ENCODE measurements at places on chromosomes 1 and 21.

- DNase-seq, result no peak
Observed at GRCh38 chr1:41689558-41689981, 205.1 kb upstream of the EDN2 start.

DNA sequence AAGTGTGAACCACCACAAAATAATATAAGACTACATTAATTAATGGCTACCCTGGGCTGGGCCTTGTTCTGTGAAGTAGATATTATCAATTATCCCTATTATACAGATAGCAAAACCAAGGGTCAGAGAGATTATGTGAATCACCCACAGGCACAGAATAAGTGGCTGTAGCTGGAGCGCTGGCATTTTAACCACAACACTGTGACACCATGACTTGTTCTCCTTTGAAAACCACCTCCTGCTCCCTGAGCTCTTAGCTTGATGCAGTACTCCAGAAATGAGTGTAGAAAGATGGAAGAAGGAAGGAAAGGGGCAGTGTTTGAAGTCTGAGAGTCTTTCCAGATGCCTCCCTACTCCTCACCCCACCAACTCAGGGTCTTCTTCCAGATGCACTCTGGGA is 29.5 kb upstream of the JUN start:
- DNase-seq, result no peak

DNA sequence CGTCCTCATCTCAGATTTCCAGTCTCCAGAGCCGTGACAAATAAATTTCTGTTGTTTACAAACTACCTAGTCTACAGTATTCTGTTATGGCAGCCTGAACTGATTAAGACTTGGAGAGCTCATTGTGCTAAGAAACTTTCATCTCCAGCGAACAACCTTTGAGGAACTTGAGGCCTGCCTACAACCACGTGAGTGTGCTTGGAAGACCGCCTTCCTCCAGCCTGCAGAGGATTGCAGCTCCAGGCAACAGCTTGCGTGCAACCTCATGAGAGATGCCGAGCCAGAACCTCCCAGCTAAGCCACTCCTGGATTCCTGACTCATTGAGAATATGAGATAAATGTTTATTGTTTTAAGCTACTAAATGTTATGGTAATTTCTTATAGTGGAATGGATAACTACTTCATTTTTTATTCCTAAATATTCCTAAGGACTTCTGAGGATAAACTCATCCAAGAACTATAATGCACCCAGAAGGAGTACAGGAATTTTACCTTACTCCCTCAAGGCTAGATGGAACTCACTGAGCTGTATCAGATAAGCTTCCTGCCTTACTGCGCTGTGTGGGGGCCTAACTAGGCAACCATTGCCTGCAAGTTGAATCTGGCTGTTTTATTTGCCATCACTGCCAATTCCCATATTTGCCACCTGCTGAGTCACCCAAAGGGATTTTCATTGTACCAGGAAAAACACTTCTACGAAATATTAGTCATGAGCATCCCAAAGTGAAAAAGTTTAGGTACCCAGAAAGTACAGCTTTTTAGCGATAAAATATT is 17.6 kb downstream of the FAM177B start:
- no peak for DNase-seq

GRCh38 chr1:180239145-180240096 is 9.4 kb downstream of the LHX4 start:
- no peak for DNase-seq

GRCh38 chr1:235211517-235211916 is 50.5 kb upstream of the RBM34 start:
- no peak for DNase-seq

GRCh38 chr1:224819861-224820260 is 109.6 kb upstream of the DNAH14 start:
- no peak for DNase-seq

GRCh38 chr1:65063025-65063424 is 85.0 kb upstream of the AK4 start:
- no peak for DNase-seq

DNA sequence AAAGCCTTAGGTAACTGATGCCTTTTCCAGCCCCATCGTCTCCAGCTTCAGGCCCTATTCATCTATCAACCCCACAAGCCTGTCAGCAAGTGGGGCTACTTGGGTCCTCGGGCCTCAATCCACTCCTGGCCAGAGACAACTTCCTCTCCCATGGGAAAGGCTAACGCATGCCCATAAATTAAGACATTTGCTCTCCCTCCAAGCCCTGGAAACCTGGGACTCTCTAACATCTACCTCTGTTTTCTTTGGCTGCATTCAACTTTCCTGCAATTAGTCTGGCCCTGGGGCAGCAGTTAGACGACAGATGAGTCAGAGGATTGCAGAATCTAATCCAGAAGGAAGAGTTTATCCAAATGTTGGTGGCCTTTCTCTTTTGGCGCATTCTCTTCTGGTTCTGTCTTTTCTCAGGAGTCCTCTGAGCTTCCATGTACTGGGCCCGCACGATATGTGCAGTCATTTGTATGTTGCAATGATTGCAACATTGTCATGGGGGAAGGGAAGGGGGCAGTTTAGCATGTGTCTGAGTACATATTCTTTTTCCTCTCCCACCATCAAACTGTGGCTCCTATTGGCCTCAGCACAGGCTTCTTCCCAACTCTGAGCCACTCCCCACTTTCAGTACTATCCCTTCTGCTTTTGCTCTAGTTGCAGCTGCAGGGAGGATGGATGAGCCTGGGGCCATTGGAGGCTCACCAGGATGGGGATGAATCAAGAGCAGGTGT is 54.4 kb downstream of the NAV1 start:
- DNase-seq, result no peak

GRCh38 chr1:150056407-150056806 is 11.2 kb upstream of the VPS45 start:
- no peak for DNase-seq
